ENCODE measurements at places on chromosomes 11 and 22.

- DNase-seq: no peak
Measured at GRCh38 chr22:36846271-36846670, 14.5 kb upstream of the NCF4 start.

DNA sequence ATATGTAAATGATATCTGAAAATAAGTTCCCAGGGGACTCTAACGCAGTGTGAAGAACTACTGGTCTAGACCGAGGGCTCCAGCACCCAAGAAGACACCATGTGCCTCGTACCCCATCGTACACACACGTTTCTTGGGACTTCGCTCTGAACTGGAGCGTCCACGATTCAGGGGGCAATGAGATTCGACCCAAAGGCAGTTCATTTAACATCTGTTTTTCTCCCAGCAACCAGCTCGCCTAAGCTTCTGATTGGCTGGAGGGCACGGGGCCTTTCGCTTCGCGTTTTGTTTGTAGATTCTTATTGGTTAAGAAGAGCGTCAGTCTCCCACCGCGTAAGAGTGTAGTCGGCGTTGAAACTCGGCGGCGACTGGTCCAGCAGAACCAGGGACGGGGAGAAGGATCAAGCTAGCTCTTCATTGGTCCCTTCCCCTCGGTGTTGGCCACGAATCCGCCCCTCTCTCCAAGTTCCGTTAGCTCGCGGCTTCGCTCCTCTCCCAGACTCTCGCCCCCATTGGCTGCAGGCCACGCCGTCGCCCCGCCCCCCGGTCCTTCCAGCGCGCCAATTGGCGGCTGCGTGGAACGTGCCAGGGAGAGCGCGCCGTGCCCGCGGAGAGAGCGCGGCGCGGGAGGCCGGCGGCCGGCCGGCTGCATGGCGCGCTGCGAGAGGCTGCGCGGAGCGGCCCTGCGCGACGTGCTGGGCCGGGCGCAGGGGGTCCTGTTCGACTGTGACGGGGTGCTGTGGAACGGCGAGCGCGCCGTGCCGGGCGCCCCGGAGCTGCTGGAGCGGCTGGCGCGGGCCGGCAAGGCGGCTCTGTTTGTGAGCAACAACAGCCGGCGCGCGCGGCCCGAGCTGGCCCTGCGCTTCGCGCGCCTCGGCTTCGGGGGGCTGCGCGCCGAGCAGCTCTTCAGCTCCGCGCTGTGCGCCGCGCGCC is at the start of gene PDXP:
PDXP (plus strand) TSS at position 591 of the 933 bp plus-strand sequence; CDS start at position 651, 60 bp downstream.
- DNase-seq: peak; percentile 99

DNA sequence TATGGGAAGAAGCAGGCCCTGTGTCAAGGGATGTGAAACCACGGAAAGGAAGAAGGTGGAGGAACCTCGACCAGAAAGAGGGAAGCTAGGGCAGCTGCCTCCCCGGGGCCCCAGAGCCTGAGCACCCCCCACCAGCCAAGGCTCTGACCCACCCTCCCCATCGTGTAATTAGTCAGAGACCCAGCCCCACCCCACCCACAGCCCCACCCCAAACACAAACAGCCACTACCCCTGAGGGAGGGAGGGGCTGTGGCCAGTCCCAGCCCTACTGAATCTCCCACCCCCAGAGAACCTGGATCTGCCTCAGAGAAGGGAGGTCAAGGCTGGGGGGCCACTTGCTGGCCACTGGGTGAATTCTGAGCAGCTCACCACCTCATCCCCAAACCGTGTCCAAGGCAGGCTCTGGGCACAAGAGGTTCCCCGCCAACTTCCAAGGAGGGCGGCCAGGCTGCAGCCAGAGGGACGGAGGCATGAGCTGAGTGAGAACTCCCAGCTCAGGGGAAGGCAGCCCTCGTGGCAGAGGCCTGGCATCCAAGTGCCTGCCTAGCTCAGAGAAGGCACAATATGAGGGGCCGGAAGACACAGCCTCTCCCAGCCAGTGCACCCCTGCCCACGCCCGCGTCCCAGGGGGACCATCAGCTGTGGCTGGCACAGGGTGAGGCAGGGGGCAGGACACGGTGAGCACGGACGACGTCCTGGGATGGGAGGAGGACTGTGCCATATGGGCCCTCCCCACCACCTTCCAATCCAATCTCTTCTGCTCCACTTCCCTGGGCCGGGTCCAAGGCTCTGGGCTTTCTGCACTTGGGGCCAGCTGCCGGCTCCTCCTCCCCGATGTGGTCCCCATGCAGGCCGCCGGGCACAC is 2.7 kb downstream of the PLXNB2 start:
- no peak for DNase-seq

DNA sequence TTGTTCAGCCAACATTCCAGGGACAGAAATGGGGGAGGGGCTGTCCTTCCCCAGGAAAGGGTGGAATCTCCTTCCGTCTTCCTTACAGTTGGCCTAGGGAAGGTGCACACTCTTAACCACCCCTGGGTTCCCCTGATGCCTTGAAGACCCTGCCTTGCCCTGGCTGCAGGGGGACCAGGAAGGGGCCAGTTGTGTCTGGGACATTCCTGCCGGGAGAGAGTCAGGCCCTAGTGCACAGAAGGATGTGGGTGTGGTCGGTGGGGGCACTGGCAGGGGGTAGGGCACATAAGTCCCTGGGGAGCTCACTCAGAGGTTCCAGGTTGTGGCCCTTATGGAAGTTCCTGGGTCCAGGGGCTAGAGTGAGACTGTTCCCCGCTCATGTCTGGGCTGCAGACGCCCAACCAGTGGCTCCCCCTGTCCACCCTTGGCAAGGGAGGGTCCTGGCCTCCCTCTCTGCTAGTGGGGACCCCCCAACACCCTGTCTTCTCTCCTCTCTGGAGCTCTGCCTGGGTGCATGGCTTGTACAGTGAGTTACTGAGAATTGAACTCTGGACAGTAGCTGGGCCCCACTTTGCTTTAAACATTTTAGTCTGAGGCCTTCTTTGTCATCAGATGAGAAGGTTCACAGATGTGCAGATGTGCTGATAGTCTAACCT is 2.0 kb upstream of the APOBEC3A start:
- no peak for DNase-seq

- no peak for DNase-seq
Measured at GRCh38 chr11:77400271-77400670, 73.6 kb downstream of the PAK1 start.

DNA sequence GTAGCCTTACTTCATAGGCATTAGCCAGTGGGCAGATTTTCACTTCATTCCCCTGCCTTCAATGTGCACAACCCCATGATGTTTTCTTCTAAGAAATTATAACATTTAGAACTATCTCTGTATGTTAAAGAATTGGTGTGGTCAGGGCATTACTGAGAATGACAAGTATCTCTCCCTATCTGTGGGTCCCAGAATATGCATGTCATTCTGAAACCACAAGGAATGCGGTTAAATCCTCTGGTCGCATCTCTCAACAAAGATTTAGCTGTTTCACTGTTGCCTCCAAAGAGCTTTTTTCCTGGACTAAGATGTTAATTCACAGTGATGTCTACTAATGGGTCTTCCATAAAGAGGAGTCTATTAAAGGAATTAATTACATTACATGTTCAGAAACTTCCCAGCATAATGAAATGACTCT is 62.7 kb downstream of the LIF start:
- no peak for DNase-seq

- no peak for DNase-seq
Measured at GRCh38 chr11:119567688-119568582, 145.0 kb upstream of the THY1 start.

DNA sequence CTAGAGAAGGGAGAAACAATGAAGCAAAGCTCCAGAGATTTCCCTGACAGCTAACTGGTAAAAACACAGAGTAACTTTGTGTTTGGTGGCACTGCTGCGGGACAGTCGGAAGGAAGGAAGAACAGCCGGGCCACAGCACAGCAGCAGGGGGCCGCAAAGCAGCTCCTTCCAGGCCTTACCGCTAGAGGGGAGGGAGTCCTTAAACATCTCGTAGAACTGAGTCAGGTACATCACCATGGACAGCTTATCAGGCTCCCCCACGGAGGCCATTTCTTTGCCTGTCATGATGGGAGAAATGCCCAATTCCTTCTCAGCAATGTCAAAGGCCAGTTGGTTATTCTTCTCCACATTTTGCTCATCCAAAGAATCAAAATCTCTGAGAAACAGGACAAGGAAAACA is 114.6 kb upstream of the BID start:
- DNase-seq: no peak
